Renal cortex interstitium (tissue), 15 donors: ENCODE measurements at places on chromosomes 13 and 19. TPM values are rescaled to one million over a fixed set of nuclear protein-coding genes. Genes with fewer than 3 reads are reported as not detected.

DNA sequence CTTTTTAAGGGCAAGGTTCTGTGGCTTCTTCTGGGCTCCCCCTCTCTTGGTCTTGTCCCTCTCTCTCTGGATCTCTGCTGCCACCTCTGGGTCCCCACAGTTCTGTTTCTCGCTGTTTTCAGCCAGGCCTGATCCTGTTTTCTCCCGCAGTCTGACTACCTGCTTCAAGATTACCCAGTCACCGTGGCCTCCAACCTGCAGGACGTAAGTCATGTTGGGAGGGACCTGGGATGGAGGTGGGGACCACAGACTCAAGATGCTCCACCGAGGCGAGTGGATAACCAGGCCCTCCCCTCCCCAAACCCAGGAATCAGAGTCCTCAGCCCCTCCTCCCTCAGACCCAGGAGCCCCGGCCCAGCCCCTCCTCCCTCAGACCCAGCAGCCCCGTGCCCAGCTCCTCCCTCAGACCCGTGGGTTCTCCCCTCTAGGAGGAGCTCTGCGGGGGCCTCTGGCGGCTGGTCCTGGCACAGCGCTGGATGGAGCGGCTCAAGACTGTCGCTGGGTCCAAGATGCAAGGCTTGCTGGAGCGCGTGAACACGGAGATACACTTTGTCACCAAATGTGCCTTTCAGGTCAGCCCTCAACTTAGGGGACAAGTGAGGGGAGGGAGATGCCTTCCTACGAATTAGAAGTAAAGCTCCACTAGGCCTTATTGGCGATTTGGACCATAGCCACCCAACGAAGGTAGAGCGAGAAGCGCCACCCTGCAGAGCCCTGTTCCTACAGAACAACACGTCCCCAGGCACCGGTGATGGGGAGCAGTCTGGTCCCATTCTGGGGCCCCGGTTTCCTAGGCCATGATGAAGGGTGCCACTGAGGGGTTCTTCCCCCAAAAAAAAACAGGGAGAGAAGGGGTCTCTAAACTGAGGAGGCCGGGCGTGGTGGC, 2.2 kb downstream of the FLT3LG start:
- DNase-seq, result no peak

DNA sequence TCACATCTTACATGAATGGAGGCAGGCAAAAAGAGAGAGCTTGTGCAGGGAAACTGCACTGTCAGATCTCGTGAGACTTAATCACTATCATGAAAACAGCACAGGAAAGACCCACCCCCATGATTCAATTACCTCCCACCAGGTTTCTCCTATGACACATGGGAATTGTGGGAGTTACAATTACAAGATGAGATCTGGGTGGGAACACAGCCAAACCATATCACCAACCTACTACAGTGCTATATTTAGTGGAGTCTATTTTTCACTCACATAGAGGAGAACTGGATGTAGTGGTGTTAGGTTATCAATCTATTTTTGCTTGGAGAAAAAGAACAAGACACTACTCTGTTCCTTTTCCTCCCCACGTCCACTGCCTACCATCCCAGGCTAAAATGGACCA, 276.6 kb downstream of the KCTD12 start:
- no peak for DNase-seq

FPR2 gene
- polyA plus RNA-seq, result 0.26 TPM

DNA sequence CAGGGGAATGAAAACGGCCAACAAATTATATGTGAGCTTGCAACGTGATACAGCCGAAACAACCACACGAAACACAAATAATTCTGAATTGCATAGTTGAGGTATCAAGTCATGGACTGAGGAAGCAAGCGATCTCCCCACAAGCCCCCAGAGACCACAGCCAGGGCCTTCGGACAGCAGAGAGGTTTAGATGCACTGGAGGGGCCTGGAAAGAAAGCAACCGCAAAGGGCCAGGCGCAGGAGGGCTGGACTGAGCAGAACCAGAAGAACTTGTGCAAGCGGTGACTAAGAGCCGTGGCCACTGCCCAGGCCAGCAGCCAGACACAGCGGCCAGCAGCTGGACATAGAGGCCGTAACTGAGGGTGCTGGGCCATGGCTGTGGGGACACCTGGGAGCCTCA, 131.4 kb downstream of the TNFRSF19 start:
- DNase-seq, result no peak

- no peak for DNase-seq
Observed at GRCh38 chr19:2461751-2462634, 5.2 kb upstream of the LMNB2 start.

DNA sequence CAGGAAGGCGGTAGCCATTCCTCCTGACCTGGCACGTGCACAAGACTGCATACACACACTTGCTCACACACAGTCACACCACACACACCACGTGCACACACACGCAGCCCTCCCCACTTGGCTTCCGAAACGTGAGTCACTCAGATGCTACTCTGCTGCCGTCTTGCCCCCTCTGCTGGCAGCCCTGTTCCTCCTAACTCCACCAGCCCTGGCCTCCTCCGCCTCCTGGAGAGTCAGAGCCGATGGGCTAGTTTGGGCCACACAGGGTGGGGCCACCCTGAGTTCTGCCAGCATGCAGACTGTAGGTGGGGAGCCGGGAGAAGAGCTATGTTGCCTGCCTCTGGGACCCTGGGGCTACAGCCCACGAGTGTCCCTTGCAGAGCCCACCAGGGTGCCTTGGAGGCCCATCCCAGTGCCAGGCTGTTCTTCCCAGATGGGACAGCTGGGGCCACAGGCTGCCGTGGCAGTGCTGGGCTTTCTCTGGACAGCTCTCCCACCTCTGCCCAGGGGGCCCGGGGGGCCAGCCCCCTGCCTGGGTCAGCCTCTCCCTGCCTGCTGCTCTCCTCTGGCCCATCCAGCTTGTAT, 12.1 kb downstream of the PIN1 start:
- no peak for DNase-seq

- no peak for DNase-seq
Observed at GRCh38 chr13:39779337-39780265, 124.1 kb downstream of the COG6 start.

KLK1 gene
- 1.3 TPM for polyA plus RNA-seq

DNA sequence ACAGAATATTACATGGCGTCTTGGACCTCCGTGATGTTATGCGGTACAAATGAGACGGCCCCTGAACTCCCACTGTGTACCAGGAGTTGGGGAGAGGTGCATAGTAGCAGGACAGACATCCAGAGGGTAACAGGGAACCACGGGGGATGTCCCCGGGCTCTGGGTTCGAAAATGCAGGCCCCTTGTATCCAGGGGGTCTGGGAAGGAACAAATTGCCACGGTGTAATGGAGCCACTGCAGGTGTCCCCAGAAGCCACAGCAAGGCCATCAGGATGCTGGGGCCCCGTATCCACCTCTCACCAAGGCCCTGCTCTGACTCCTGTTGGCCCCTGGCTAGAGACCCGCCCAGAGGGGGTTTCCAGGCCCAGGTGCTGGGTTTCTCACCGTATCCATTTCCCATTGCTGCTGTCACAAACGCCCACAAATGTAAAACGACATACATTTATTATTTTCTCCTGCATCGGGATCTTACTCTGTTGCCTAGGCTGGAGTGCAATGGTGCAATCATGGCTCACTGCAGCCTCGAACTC, 77.8 kb downstream of the INSR start:
- DNase-seq, result no peak

GRCh38 chr19:35153701-35154524, 622 bp upstream of the FXYD5 start:
- no peak for DNase-seq

PCP2 gene
- polyA plus RNA-seq, result 1.8 TPM
